ENCODE measurements at places on chromosomes 4 and X.

DNA sequence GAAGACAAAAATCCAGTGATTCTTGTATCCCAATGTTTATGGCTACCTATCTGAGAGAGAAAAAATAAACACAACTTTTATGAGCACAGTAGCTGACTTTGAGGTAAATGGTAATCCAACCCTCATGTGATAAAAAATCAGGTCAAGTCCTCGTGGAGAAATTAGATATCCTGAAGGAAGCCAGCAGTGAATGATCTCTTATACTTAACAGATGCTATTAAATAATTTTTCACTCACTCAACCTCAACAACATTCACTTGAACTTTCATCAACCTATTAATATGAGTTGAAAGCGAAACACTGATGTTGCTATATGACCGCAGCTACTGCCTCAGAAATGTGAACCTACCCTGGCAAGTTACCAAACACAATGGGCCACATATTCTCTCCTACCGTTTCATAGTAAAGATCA, 105.4 kb downstream of the GPC3 start:
- DNase-seq, result no peak

DNA sequence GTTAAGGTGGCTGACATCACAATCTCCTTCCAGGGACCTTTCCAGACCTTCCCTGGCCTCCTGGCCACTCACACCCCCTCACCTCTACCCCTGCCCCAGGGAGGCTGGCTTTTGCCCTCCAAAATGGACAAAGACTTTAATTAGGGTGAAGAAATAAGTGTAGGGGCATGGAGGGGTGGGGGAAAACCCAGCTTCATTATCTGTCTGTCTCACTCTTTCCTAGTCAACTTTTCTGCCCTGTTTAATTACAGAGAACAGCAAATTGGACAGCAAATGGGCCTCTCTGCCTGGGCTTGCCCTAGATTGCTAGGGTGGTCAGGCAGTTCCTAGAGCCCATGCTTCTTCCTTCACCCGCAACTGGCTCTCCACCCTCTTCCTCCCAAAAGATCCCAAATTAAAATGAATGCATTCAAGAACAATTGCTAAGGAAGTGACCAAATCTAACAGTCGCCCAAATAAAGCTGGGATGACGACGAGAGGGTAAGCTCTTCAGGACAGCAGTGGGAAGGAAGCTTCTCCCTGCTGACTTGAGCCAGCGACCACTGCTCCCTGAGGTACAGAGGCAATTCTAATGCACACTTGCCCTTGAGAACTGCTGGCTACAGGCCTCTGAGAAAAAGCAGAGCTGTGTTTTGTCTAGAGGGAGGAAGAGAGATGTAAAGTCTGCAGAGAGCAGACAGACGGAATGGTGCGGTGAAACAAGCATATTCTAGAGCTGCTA, 12.4 kb downstream of the RAI2 start:
- no peak for DNase-seq

- no peak for DNase-seq
Measured at GRCh38 chr4:120841580-120841979, 80.9 kb downstream of the PRDM5 start.

DNA sequence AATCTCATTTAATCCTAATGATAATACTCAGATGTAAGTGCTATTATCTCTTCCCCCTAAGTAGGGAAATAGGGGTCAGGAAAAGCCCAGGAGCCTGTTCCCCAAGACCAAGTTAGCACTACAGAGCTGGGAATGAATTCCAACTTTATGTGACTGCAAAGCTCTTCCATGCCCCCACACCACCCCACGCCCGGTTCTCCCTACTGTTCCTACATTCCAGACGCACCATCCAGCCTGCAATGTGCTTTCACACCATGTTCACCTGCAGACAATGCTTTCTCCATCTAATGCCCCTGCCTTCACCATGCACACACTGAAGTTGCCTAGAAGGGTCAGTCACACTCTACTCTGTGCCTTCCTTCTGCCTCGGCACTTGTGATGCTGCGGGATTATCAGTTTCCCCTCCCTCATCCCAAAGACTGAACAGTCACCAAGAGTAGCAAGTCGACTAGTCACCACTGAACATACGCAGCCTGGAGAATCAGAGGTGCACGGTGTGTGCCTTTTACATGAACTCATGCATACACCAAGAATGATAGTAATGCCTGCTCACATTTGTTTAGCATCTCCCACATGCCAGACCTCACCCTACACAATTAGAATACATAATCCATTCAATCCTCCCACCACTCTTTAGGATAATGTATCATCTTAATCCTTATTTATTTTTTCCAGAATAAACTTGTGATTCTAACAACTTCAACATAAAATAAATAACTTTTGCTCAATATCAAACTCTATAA, 14.2 kb downstream of the SORBS2 start:
- no peak for DNase-seq

- DNase-seq, result peak; percentile 10
Measured at GRCh38 chr4:176376032-176376614, 56.4 kb downstream of the SPCS3 start.

- DNase-seq, result no peak
Measured at GRCh38 chr4:119667802-119668201, 39.2 kb upstream of the PDE5A start.

GRCh38 chr4:151227172-151227571, 49.8 kb upstream of the PRSS48 start:
- DNase-seq, result no peak

GRCh38 chrX:107014936-107015335, 14.9 kb upstream of the MORC4 start:
- DNase-seq, result no peak

DNA sequence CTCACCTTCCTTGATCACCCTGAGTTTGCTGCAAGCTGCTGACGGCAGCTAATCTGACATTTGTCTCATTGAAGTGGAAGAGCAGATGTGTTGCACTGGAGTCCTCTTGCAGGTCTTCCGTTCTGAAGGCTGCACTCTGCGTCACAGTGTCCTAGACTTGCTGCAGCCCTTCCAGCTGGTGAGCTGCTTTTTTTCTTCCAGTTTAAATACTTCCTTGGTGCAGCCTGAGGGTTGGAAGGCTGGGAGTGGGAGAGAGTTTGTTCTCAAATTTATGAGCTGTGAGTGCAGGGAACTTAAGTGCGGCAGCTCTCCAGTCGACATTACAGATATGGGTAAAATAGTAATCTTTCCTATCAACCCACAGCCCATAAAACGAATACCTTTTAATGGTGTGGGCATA, 303.6 kb upstream of the FAT1 start:
- DNase-seq, result no peak

DNA sequence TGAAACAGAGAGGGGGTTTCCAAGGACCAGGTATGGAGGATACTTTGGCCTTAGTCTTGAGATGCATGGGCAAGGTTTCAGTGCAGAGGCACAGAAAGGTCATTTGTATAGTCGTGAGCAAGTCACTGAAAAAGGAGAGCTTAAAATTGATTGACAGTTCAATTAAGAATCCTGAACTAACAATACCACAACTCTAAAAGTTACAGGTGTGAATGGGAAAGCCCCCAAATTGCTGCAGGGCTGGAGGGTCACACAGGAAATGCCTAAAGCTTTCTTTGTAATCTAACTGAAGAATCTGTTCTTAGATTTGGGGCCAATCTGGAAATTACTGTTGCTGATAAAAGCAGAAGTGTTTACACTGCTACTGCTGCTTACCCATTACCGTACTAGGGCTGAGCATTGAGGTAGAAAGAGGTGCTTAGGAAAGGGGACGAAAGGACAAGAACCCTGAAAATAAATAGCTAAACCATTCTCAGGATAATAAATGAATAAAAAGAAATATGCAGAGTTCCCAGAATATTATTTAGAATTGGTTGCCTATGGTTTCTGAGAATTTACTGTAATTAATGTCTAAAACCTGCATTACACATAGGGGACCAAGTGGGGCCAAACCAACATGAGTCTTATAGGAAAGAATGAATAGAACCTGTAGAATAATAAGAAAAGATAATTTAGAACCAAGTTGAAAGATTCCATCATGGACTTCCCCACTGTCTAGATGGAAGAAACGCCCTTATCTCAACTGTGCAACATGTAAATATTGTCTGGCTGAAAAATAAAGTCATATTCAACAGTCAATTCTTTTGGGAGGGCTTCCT, 91.9 kb upstream of the PPP1R2C start:
- no peak for DNase-seq

GRCh38 chrX:124441971-124442590, 95.7 kb downstream of the SH2D1A start:
- no peak for DNase-seq

- DNase-seq, result no peak
Measured at GRCh38 chrX:112946227-112946626, 105.6 kb upstream of the AMOT start.

DNA sequence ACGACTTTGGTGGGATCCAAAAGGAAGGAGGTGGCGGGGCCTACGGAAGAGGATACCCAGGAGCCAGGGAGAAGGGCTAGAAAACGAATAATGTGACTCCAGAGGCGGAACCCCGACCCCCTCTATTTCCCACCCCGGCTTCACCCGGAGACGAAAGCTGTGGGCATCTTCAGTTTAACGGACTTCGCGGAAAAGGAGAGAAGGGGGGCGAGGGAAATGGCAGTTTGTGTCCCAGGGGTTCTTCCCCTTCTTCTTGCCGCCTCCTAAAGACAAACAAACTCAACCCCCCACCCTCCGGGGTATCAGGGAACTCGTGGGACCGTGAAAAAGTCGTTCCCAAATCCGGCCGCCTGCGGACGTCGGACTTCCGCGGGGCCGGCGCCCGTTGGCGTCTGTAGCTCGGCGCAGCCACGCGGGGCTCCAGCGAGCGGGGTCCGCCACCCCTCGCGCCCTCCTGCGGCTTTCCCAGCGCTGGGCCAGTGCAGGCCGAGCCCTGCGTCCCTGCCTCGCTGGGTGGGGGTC, 3.6 kb upstream of the LEF1 start:
- DNase-seq, result no peak

DNA sequence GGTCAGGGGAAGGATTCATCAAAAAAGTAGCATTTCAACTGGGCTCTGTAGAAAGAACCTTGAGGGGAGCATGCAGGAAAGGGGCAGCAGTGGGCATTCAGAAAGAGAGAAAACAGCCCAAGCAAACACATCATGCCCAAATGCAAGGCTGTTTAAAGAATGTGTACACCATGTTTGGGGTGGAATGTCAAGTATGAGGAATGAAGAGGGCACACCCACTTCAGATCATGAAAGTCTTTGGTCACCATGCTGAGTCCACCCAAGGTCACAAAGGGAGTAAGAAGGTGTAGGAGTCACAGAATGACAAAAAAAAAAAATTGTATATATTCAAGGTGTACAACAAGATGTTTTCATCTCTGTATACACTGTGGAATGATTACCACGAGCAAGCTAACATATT, 9.4 kb downstream of the S100G start:
- peak; percentile 17 for DNase-seq

- peak; percentile 30 for DNase-seq
Measured at GRCh38 chrX:68658530-68658929, 11.1 kb downstream of the STARD8 start.

- no peak for DNase-seq
Measured at GRCh38 chr4:70715097-70715496, 6.7 kb upstream of the RUFY3 start.

DNA sequence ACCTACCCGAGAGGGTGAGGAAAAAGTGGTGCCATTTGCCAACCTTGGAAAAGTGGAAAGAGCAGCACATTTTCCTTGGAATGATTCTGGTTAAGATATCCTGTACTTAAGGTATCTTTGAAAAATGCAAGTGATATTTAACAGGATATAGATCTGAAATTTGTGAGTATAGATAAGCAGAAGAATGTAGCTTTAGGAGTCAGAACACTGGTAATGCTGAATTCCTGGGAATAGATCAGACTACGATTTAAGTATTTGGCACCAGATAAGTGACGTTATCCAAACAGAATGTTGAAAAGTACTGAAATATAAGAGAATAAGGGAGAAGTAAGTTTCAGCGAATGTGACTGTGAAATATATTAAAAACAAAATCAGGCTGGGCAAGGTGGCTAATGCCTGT, 210.1 kb downstream of the PCDH7 start:
- no peak for DNase-seq

DNA sequence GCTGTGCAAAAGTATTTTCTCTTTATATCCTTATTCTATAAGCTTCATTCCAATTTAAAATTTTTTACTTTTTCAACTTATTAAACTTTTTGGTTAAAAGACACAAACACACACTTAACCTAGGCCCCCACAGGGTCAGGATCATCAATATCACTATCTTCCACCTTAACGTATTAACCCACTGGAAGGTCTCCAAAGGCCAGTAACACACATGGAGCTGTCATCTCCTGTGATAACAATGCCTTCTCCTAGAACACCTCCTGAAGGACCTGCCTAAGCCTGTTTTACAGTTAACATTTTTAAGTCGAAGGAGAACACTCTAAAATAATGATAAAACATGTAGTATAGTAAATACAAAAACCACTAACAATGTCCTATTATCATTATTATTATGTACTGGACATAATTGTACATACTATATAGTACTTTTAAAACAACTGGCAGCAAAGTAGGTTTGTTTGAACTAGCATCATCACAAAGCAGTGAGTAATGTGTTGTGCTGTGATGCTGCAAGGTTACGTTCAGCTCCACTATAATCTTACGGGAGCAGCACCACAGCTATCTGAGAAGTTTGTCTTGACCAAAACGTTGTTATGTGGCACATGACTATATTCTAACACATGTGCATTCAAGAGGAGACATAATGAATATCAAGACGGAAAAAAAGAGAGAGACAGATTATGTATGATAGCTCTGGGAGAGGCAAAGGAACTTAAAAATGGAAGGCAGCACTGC, 33.7 kb downstream of the DHX15 start:
- no peak for DNase-seq

- DNase-seq, result no peak
Measured at GRCh38 chr4:5446595-5447226, 261.6 kb downstream of the EVC2 start.

DNA sequence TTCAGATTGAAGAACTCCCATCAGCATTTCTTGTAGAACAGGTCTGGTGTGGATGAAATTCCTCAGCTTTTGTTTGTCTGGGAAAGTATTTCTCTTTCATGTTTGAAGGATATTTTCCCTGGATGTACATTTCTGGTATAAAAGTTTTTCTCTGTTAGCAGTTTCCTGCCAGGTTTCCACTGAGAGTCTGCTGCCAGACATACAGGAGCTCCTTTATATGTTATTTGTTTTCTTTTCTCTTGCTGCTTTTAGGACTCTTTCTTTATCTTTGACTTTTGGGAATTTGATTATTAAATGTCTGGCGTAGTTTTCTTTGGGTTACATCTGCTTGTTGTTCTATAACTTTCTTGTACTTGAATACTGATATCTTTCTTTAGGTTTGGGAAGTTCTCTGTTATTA, 486.5 kb downstream of the ARAP2 start:
- DNase-seq, result no peak

GRCh38 chr4:87490664-87491369, 38.4 kb downstream of the SPARCL1 start:
- no peak for DNase-seq

GRCh38 chr4:145189981-145190380, 9.6 kb upstream of the OTUD4 start:
- no peak for DNase-seq

Data from AG08396 (cell line).